ENCODE measurements at places on chromosomes 2 and 18.

DNA sequence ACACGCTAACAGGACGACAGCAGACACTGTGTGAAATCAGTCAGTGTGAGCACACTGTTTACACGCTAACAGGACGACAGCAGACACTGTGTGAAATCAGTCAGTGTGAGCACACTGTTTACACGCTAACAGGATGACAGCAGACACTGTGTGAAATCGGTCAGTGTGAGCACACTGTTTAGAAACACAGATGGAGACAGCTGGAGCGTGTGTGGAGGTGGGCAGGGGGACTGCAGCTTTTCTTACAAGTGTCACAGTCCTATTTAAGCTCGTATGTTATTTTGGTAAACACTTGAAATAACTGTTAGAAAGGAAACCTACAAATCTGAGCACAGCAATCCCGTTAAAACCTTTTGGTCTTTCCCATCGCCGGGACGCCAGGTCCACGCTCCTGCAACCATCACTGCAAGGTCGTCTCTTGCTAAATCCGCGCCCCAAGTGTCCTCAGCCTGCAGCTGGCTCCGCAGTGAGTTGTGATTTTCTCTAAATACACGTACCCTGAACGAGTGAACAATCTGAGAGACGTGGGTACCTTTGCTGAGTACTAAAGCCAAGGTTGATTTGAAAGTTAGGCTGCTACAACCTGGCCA lies 58.9 kb upstream of the CTDP1 start:
- no peak for DNase-seq

DNA sequence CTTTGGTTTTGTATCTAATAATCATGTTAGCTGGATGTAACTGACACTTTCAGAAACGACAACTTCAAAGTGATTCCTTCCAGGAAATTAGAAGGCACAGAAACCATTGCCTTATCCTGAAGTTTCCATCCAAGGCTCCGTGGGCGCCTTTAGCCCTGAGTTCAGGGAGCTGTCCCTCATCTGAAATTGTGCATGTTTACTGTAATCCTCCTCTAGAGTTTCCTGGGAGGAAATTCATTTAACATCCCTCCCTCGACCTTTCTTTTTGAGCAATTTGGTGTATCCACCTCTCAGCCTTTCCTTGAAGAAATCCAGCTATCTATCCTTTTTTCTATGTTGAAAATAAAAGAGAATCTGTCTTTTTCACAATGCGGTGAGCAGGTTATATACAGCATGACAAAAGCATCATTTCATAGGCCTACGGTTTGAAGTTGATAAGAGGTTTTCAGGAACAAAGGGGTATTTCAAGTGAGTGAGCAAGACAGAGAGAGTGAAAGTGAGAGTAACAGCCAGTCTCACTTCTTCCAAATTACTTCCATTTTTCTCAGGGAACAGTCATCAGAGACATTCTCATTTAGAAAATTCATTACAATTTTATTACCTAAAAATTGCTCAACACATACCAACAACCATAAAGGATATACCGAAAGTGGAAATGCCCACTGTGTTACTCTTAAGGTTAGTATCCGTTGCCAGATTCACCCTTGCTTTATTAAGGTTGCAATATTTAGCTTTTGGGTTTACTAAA lies 167.3 kb downstream of the MREG start:
- DNase-seq, result no peak

GRCh38 chr2:164850235-164850634 lies 8.6 kb upstream of the COBLL1 start:
- no peak for DNase-seq

GRCh38 chr18:63603772-63604171 lies 16.6 kb downstream of the SERPINB13 start:
- DNase-seq, result no peak

- DNase-seq, result no peak
Observed at GRCh38 chr2:17813010-17813741, 3.1 kb upstream of the MSGN1 start.

- no peak for DNase-seq
Observed at GRCh38 chr2:240622060-240622411, 3.2 kb upstream of the GPR35 start.

- no peak for DNase-seq
Observed at GRCh38 chr2:178056345-178056744, 16.2 kb downstream of the PDE11A start.

DNA sequence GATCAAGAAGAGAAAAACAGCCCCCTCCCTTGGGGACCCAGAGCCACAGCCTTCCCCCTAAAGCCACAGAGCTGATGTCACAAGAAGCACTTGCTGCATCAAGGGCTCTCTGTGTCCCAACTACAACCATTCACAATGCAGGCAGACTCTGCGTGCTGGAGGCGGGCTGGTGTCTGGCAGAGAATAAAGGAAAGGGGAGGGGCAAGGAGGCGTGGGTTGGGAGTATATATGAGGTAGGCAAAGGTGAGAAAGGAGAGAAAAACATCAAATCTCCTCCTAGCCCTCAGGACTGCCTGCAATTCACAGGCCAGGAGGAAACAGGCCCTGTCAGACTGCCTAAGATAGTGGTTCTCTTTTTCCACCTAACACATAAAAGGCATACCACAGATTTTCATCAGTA lies 48.8 kb upstream of the IHH start:
- DNase-seq, result no peak

- DNase-seq, result no peak
Observed at GRCh38 chr2:9071032-9071431, 67.5 kb upstream of the MBOAT2 start.

Measured in NCI-H1048 (cell line).